Stimulated activated CD8-positive, alpha-beta memory T cell treated with anti-CD3 and anti-CD28 coated beads, Interleukin-4, amount 100 ng/mL, for 24 hours (primary cell): ENCODE measurements at places on chromosomes 12 and 14.

DNA sequence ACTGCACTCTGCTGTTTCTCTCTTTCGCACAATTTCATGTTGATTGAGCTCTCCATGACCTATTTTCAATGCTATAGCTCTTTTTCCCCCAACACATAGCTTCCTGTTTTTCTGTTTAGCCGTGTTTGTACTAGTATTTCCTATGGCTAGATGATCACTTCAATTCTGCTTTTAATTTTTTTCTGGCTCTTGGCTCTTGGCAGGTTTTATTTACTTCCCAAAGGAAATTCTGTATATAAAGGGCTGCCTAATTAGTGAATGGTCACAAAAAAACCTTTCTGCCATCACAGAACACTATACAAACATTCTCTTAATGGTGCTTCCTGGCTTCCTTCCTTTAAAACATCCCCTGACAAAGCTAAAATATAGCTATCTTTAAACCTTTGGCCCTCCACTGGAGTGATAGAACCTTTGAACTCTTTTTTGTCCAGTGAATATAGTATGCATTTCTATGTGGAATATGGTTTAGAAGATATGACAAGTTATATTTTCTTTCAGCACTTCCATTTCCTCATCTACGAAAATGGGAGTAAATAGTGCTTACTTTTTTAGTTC is 88.2 kb downstream of the RASSF9 start:
- no peak for DNase-seq

DNA sequence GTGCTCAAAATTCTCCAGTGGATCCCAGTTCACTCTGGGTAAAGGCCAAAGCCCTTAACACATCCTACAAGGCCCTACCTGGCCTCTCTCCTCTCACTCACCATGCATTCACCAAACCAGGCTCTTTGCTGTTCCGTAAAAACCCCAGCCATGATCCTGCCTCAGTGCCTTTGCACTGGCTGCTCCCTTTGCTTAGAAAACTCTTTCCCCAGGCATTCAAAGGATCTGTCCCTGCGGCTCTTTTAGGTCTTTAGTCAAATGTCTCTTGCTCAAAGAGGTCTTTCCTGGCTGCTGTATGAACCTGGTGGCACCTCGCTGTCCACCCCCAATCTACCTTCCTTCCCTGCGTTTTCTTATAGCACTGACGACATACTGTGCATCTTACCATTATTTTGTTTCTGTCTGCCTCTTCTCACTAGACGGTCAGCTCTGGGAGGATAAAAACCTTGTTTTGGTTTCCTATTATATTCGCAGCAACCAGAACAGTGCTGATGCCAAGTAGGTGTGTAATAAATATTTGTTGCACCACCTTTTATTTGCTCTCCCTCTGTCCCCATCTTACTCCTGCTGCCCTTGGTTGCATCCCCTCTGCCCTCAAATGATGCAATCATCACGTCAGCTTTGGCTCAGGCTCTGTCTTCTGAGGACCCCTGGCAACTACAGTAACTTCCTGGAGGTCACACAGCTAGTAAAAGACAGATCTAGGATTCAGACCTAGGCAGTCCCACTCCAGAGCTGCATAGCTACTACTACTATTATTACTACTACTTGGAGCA is 23.8 kb upstream of the DICER1 start:
- DNase-seq, result no peak

DNA sequence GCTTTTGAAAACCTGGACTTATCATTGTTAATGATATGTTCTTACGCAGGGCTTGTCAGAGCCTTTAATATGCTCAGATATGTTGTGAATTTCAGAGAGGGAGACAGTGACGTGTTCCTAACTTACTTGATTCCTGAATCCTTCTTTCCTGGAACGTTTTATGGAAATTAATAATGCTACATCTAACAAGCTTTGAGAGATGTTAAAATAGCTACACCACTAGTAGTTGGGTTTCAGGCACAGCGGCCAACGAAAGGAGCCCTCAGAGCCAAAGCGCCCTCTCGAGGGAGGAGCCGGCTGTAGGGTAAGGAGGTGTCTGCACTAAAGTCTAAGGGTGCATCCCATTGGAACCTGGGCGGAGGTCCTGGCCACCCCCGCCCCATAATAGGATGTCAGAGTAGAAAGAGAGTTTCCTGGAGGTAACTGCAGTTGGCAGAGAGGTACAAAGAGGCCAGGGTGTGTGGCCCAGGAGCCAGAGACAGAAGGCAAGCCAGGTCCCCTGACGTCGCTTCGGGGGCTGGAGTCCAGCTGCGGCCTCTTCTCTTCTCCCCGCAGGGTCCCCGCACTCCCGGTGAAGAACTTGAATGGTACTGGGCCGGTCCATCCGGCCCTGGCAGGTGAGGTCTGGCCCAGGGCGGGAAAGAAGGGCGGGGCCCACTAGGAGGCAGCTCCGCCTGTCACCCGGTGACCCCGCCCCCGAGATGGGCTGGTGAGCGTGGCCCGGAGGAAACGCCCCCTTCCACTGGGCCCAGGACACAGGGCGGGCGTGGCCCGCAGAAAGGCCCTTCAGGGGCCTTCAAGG is 36.3 kb downstream of the DTX1 start:
- no peak for DNase-seq

GRCh38 chr12:127728285-127728684 is 538.7 kb upstream of the TMEM132C start:
- DNase-seq, result no peak

GRCh38 chr14:76937181-76938091 is 91.1 kb downstream of the IRF2BPL start:
- DNase-seq, result no peak

DNA sequence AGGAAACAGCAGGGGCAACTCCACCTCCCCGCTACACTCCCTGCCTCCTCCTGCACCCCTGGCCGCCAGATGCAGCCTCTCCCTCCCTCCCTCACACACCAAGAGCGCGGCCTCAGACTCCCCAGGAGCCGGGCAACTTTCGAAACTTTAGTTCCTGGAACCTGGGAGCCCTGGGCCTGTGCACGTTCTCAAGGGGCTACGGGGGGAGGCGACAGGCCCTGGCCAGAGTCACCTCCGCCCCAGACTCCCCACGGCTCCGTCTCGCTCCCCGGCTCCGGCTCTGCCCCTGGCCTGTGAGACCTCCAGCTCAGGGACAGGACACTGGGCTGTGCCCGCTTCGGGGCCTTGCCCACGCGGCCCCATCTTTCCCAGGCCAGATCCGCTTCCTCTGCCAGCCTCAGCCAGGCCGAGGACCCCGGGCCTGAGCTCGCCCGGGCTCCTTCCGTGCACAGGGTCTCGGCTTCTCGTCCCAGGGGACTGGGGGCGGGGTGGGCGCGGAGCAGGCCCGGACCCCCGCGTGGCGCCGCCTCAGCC is 5.5 kb downstream of the AMN start:
- DNase-seq, result no peak

DNA sequence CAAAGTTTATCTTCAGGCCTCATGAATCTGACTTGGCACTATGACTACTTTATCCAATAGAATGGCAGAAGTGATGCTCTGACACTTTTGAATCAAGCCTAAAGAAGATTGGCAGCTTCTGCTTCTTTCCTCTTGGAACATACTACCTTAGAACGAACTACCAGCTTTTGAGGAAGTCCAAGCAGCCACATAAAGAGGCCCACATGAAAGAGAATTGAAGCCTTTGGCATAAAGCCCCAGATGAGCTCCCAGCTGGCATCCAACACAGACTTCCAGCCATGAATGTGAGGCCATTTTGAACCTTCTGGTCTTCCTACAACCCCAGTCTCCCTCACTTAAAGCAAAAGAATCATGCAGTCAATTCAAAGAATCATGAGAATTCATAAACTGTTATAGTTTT is 65.8 kb downstream of the EEA1 start:
- DNase-seq, result no peak

GRCh38 chr12:122100568-122100967 is 22.0 kb downstream of the MLXIP start:
- DNase-seq, result no peak

GRCh38 chr12:50637870-50638481 is 125.9 kb upstream of the ATF1 start:
- no peak for DNase-seq

GRCh38 chr14:71753976-71754375 is 178.3 kb upstream of the RGS6 start:
- DNase-seq, result no peak

DNA sequence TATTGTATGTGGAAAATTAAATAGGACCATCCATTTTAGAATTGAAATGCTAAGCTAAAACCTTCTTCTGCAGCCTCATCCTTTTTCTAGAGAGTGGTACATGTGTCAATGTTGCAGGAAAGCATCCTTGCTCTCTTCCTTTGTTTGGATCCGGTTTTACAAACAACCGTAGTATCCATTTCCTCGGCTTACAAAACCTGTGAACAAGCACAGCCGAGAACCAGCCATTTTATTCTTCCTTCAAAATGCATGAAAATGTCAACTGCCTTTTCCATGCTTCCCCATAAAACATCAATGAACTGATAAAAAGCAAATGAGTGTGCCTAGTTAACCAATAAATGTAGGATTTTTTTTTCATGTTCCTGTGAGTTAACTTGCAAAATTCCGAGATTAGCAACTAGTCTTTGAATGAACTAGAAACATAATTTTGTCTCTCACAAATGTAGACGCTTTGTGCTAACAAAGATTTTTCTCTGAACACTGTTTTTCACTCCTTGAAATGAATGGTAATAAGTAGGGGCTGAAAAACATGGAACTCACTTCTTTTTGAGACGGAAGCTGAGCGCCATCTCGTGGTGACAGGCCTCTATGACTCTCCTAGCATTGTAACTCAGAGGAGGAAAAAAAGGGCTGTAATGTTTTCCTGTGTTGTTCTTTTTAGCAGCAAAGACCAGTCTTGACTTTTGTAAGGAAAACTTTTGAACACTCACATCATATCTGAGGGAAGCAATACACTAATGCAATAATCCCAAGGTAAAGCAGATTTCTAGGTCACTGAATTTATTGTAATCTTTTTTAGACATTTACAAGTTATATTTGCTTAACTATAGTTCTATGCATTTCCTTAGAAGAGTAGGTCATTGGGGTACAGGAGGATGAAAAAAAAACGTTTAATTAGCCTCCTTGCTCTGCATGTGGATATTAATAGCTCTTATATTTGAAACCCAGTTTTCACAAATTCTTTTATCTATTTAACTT is 157.4 kb upstream of the FOXG1 start:
- DNase-seq, result no peak

- DNase-seq, result no peak
Observed at GRCh38 chr12:120581998-120582397, 796 bp upstream of the POP5 start.

GRCh38 chr14:20609215-20610001 is 18.2 kb upstream of the RNASE12 start:
- no peak for DNase-seq

- DNase-seq, result no peak
Observed at GRCh38 chr14:101467181-101467926, 93.9 kb upstream of the DIO3 start.

GRCh38 chr14:39722547-39723273 is 290.5 kb upstream of the FBXO33 start:
- DNase-seq, result no peak

DNA sequence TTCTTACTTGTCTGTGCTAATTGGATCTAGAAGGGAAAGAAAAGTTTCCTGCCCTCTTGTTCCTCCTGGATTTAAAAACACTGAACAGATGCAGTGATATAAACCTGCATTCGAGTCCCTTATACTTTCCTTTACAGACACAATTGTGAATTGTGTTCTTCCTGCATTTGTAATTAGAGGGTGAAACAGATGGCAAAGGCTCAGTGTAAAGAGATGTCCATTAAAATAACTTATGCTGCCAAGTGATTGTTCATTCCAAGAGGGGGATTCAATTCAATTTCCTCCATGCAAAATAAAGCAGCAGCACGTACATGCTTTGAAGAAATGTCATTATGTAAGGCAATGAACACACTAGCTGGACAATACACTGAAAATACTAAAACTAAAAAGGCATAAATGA is 248.3 kb upstream of the LRIG3 start:
- no peak for DNase-seq

DNA sequence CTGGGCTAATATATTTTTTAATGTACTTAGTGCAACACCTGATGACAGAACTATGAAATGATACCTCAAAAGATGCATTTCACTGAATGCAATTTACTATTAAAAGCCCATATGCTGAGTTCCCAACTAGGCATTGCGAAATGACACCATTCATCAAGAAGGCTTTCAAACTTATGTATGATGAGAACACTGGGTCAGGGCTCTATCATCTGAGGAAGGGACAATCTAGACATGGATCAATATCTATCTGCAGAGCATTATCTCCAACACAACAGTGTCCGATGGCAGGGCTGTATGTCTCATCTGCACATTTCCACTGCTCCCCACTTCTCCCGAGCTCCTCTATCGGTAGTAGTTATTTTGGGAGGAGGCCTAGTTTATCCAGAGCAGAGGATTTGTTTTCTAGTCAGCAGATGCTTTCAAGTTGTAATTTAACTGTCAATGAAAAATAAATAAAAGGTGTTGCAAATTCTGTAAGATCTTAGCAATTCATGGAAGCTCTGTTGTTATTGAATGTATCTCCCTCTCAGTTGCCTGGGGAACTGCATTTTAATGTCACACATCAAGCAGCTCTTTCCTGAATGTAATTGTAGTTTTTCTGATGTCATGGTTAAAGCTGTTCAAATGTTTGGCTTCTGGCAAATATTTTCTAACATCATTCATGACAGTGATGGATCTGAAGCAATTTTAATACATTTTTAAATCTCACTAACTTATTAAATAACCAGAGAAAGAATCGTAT is 7.4 kb upstream of the GCH1 start:
- no peak for DNase-seq

DNA sequence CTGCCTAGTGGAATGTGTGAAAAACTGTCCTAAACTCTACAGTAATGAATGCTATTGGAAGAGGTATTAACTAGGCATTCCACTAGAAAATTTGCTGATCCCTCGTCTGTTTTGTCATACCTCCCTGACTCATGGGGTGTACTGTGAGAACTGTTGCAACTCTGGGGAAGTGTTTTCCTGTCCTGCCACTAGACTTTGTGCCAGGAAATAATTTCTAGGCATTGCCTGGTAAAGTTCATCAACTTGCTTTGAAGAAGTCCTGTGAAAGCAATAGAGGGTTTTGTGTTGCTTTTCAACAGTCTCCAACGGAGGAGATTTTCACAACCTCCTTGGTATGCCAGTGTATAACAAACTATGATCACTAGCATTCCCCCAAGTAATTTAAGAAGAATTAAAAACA is 139.9 kb downstream of the AKAP6 start:
- no peak for DNase-seq

- DNase-seq, result no peak
Observed at GRCh38 chr12:76944892-76945291, 66.1 kb upstream of the CSRP2 start.
